ENCODE measurements at places on chromosomes 7 and 10.

DNA sequence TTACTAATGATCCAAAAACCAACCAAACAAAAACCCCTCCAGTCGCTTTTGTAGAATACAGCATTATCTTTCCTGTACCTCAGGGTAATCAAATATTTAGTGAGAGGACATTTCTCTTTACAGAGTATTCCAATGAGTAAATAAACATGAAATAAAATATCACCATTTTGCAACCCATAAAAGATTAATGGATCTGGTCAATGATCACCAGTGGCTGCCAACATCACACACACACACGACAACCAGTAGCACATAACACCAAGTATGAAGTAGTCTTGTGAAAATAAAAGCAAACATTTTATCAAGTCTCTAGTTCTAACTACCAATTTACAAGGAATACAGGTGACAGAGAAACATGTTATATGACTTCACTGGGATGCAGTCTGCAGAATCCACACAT, 188.6 kb upstream of the IMMP2L start:
- no peak for DNase-seq

DNA sequence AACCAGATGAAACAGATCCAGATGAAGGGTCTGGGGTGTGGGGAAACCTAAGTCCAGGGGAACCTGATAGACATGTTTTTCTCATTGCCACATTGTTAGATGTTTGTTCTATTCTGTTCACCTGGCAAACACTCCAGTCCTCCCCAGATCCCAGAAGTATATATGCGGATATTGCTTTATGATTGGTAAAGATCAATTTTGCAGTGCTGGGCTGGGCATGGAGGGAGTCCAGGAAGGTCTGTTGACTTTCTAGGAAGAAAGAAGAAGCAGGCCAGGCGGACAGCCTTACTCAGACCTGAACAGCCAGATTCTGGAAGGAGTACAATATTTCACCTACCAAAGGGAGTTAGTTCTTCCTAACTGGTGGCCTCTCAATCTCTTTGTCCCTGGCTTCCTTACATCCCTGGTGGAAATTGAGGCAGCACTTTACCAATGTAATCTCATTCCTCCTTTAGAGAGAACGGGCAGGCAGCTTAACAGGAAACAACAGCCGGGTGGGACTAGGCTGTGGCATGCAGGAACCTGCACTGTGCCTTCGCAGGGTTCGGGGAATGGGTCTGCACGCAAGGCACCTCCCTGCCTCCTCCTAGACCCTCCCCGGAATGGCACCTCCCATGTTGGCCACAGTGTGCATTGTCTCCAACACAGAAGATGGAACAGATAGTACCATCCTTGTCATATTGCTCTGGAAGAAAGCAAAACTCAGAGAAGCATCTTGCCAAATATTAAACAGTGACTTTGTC, 930 bp downstream of the GIMAP6 start:
- DNase-seq = no peak

DNA sequence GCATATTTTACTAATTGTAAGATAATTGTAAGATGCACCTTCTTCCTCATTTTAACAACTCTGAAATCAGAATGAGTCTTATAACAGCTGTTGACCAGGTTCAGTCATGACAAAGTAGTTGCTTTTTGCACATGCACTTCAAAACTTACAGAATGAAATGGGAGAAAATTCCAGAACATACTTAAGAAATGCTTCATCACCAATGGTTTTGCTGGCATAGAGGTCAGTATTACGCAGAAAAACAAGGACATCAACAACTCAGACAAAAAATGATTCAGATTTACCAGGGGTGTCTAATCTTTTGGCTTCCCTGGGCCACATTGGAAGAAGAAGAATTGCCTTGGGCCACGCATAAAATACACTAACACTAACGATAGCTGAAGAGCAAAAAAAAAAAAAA, 13.3 kb downstream of the COL28A1 start:
- no peak for DNase-seq

GRCh38 chr7:25289518-25289917, 61.2 kb upstream of the NPVF start:
- no peak for DNase-seq

DNA sequence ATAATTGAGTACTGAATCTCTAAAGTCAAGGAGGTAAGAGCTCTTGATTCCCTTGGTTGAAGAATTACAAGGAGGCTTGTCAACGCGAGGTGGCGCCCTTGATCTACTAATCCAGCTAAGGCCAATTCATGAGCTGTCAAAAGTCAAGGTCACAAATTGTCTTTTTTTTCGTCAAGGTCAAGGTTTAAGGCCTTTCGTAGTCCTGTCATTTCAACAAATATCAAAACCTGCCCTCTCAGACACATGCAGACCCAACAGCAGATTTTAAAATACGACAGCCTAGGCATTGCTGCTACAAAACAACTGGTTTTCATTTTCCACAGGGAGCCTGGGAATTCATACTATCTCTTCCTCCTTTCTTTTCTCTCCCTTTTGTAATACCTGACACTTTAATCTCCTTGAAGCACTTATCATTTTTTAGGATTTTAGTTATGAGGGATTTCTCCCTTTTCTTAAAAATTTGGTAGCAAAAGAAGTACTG, 3.6 kb downstream of the HOXA13 start:
- DNase-seq = no peak
